Stimulated activated CD4-positive, alpha-beta T cell treated with anti-CD3 and anti-CD28 coated beads, Interleukin-1b, Interleukin-23, amount 100 ng/mL, for 1 hour (primary cell): ENCODE measurements at places on chromosomes 2 and 18.

- no peak for DNase-seq
These were observed 473.0 kb upstream of the TNP1 start for GRCh38 chr2:217332866-217333265.

DNA sequence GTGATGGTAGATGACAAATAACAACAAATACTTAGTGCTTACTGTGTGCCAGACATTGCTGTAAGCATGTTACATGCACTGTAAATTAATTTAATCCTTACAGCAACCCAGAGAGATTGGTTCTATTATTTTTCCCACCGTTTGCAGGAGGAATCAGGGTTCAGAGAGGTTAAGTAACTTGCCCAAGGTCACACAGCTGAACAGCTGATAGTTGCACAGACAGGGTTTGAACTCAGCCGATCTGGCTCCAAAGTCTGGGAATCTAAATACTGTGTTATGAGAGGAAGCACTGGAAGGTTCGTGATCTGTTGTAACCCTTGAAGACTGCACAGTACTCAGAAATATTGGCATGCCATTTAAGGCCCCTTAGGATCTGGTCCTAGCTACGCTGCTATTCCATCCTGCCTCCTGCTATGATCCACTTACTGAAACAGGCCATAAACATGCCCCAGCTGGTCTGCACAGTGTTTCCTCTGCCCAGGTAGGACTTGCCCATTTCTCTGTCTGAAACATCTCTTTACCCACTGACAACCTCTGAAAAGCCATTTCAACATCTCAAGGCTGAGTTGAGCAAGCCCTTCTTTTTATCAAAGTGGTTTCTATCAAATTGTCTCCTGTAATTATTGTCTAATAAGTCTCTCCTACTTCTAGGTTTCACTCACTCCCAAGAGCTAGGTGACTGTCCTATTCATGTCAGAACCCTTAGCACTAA is 40.4 kb upstream of the MRPL33 start:
- DNase-seq: no peak

DNA sequence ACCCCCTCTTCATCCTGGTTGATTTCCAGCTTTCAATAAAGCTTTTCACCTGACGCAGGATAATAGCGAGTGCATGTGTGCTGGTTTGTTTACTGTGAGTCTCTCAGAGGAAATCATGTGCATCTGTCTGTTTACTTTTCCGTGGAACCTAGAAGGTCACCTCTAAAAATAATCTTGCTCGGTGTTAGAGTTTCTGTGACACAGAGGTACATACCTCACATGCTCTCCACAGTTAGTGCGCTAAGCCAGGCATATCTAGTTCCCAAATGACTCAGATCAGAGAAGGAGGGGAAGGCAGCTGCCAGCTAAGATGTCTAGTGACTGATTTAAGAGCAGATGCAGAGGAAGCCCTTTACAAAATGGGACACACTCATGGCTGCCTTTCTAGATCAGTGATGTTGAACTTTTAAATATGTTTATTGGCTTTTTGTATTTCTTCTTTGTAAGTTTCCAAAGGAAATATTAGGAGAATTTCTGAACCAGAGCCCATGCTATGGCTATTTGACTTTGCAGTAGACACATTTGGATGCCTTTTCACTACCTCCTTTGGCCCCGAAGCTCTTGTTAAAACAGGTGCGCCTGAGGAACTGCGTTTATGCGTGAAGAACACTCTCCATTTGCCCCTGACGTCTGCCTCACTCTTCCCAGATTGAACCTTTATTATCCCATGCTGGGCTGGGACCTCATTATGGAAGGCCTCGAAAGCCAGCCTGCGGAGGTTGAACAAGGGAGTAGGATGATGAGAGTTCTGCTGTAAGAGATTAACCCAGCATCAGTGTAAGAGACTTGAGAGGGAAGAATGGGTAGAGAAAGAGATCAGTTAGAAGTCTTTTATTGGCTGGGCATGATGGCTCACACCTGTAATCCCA is 145.6 kb downstream of the FAM161A start:
- DNase-seq: no peak

DNA sequence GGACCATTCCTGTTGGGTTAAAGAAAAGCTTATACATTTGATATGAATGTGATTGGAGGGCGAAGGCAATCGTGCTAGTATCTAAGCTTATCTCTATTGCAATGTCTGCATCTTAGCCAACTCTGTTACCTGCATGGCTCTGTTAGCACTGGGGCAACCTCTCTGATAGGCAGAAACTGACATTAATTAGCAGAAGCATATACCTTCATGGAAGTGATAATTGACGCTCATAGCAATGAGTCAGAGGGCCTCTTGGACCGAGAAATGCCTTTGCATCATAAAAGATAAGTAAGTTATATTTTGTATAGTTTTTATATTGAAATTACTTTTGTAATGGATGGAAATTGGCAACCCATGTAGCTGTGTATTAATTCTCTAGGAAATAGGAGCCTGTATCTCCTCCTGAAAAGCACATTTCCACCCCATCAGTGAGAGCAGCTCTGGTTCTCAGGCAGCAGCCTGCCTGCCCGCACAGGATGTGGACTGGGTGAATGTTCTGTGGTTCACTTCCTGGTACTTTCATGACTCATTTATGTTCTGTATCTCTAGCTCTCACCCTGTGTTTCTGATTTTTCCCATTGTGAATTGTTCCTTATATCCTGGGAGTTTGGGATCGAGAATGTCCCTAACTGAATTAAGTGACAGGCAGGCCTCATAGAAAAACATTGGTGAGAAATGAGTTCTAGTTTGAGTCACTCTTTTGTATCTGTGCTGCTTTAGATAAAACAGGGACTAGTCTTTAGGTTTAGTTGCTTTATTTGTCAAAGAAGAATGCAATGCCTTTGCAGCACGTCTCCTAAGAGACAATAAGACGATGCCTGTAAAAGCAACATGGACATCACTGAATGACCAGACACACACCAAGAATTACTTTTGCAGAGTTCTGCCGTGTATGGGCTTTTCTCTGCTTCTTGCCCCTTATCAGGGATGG is 344.9 kb downstream of the DCDC2C start:
- no peak for DNase-seq

- no peak for DNase-seq
These were observed 180.4 kb downstream of the NEDD4L start for GRCh38 chr18:58224425-58224750.

DNA sequence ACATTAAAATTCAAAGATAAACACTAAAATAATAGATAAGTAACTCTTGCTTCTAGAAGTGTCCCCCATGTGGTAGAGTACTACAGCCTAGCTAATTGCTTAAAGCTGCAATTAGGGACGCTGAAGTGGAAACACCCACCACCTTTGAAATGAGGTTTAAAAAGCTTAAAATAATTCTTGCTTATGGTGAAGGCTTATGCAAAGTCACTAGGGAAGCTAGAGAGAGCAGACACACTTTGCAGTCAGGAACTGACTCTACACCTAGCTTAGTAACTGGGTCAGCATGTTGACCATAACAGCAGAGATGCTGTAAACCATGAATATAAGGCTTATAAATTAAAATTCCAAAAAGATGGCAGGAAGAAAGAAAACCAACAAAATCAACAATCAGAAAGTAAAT is 65.4 kb upstream of the DSG1 start:
- DNase-seq: no peak

- no peak for DNase-seq
These were observed 32.9 kb downstream of the CENPO start for GRCh38 chr2:24825883-24826772.

DNA sequence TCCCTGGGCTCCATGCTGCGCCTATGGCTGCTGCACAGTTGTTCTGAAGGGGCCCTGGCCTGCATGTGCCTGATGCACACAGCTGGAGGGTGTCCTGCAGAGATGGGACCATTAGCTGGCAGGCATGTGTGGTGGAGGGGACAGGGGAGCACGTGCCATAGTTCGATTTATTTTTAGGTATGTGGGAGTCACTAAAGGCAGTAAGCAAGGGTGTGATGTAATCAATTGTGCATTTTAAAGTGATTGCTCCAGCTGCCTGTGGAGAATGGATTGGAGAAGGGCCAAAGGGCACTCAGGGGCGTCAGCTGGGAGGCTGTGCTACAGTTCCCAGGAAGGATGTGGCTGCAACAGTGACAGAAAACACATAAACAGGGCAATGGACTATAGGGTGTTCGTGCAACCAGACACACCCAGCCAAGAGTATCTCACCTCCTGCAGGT is 205.1 kb downstream of the ARL4C start:
- no peak for DNase-seq

DNA sequence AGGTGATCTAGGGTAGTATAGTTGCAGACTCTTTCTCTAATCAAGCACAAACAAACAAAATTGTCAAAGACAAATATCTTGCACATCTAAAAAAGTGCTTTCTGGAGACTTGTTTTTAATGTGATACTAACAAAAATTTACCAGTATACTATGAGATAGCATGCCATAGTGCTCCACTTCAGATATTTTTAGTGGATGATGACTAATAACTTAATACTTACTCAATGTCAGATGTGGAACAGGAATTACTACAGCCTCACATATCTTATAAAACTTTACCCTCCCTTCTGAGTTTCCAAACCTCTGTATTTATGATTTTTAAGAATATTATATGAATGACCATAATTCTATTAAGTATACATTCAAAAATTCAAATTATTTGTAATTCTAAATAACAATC is 1162.0 kb upstream of the SLC39A10 start:
- no peak for DNase-seq

DNA sequence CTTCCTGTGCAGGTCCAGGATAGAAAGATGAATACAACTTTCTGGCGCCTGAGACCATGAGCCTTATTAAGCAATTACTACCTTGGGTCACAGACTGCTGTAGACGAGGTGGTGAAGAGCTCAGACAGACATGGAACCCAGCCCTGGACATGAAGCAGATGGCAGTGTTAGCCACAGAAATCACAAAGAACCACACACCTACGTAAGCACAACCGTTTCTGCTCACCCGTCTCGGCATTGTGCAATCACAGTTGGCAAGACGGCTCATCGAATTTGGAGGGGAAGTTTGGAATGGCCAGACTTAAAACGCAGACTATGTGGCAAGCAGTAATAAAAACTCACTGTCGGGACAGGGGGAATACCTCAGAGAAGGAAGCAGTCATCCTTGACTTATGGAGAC is 24.3 kb upstream of the ASPRV1 start:
- DNase-seq: no peak

DNA sequence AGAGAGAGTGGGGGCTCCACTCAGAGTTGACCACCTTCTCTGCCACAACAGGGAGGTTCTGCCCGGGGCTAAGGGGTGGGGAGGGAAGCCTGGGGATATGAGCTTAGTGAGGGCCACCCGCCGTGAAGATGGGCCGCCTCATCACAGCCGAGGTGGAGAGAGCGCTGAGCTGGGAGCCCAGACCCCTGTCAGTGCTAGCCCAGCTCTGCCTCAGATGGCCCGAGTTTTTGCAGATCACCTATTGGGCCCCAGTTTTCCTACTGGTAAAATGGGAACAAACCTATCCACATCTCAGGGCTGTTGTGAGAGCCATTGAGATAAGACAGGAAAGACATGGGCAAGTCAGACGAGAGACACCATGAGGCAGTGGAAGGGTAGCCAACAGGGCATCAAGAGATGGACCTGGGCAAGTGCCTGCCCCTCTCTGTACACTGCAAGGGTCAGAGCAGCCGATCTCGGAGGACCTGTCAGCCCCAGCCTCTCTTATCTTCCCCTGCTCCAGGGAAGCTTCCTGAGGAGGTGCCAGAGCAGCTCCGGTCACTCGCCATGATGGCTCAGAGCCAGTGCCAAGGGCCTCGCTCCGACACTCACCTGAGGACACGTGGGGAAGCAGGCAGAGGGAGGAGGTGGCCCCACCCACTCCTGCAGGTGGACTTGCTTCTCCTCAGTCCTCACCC is 88.9 kb downstream of the MCFD2 start:
- DNase-seq: no peak

GRCh38 chr2:85791704-85792565 is 38.1 kb downstream of the ATOH8 start:
- DNase-seq: no peak

- DNase-seq: no peak
These were observed 307.3 kb upstream of the FBXO11 start for GRCh38 chr2:48213646-48214045.

DNA sequence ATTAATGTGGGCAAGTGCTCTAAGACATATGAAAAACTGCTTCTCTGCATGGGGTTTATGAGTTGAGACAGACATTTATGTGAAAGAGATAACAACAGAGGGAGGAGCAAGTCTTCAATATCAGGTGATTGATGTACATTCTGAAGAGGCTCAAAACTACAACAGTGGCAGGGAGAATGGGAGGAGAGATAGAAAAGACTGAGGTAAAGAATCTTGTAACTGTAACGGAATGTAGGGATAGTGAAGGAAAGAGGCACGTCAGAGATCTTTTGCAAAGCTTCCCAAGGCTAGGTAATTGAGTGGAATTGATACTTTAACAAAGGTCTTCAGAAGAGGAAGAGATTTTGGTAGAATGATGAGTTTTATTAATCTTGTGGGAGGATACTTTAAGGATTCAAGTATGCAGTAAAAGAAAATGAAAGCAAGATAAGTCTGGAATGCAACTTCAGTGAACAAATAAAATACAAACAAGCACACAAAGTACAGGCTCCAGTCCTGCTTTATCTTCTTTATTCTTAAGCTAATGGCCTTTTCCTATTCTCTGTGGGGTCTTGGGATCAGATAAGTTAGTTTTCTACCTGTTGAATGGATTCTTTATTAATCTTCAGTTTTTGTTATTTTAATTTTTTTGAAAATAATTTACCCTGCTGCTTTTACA is 15.0 kb downstream of the SMAD4 start:
- DNase-seq: no peak

DNA sequence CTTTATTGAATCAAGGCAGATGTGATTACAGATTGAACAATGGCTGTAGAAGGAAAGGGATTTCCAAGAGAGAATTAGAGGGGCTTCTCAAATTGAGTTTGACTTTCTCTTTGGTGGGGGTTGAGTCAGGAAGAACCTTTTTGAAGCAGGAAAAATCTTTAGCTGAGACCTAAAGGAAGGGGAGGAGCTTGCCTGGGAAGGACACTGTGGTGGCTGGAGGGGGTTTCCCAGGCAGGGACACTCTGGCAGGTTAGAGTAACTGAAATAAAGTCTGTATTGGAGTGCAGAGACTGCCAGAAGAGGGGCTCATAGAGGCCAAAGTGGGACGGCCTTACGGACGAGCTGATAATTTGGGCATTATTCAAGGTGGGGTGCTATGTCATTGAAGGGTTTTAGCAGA is 69.3 kb downstream of the NEDD4L start:
- DNase-seq: no peak

GRCh38 chr18:28961669-28962228 is 784.8 kb upstream of the CDH2 start:
- DNase-seq: no peak

DNA sequence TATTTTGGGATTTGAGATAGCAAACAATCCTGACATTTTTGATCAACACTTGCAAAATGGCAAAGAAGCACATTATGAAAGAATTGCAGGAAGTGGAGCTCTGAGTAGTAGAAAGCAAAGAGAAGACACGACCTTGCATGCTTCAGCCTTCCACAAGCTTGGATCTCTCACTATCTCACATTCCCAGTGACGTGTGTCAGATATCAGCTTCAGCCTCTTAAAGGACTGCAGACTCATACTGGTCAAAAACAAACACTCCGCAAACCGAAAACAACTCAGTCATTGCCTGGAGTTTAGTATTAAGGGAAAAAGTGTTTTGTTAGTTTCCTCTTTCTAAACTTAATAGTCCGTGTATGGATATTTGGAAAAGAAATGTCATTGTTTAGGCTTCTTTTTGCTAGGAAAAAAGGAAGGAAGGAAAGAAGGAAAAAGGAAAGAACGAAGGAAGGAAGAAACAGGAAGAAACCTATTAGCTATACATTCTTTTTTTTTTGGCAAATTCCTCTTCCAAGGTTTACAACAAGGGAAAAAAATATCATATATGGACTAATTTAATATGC is 32.6 kb upstream of the SLC40A1 start:
- DNase-seq: no peak
